ENCODE measurements at places on chromosomes 13 and 19.

DNA sequence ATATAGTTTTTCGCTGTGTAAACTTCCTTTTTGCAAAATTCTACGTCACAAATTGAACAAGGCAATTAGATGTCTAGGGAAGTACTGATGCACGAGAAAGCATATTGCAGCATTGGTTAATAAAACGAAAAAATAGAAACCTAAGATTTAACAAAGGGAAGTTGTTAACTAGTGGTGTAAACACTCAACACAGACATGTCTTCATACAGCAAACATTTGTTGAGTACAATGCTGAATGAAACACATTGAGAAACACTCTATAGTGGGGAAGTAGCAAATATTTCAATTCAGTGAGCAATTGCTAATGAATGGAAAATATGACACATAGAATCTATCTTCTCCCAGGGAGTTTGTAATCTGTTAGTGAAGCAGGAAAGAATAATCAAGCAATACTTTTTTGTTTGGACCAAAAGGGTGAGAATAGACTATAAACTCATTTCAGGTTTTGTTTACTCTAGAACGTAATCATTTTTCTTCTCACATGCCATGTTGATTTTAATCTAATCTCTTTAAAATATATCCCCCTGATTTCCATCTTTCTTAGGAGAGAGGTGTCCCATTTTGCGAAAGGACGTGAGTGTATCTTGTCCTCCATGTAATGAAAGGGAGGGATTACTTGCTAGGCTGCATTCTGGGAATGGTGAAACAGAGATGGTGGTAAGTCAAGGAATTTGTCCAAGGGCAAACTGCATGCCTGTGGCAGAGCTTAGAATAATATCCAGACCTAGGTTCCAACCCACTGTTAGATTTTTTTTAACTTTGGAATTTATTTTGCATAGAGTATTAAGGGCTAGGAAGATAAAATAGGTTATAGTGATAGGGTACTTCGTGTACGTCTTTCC is 1.7 kb upstream of the ANKRD10 start:
- no peak for DNase-seq

GRCh38 chr13:62292714-62293480 is 877.2 kb upstream of the PCDH20 start:
- DNase-seq = no peak

- no peak for DNase-seq
These were observed 30.5 kb upstream of the ZNF536 start for GRCh38 chr19:30341611-30342201.

DNA sequence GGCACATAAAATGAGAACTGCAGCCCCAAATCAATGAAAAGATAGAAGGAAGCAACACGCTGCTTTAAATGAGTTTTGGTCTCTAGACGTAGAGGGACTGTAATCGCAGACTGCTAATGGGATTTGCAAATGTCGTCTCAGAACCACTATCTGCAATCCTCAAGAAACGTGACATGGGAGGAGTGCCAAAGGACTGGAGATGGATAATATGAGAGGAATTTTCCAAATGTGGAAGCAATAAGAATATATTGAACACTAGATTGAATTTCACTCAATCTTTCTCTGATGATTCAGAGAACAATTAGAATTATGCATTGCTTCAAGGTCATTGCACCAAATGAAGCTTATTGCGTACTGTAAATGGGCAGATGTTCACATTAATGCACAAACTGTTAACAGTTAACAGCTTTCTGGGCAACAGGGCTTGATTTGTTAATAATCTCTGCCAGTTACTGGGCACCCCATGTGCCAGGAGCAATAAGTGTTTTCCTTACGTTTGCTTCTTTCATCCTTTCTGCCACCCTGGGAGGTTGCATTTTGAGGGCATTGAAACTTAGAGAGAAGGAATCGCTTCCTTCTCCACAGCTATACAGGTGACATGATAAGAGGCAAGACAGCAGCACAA is 62.8 kb upstream of the WASF3 start:
- no peak for DNase-seq

GRCh38 chr19:46731584-46731983 is 14.3 kb upstream of the FKRP start:
- DNase-seq = no peak

DNA sequence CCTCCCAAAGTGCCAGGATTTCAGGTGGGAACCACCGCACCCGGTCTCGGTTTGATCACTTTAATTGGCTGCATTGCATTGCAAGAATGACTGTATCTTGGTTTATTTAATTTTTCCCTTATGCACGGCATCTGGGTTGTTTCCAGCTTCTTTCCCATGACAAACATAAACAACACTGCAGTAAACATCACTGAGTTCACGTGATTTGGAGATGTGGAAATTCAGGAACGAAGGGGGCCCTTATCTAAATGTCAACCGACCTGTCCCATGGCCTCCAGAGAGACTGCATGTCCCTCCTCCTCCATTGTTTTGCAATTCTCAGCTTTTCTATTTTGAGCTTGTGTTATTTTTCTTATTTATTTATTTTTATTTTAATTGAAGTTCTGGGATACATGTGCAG is 14.4 kb upstream of the SULT2B1 start:
- no peak for DNase-seq
